Lower lobe of right lung (tissue), 2 donors: ENCODE measurements at places on chromosomes 7 and 10. TPM values are rescaled to one million over a fixed set of nuclear protein-coding genes. Genes with fewer than 3 reads are reported as not detected.

- no peak for DNase-seq
Measured at GRCh38 chr7:90900628-90901356, 304.7 kb downstream of the CDK14 start.

DNA sequence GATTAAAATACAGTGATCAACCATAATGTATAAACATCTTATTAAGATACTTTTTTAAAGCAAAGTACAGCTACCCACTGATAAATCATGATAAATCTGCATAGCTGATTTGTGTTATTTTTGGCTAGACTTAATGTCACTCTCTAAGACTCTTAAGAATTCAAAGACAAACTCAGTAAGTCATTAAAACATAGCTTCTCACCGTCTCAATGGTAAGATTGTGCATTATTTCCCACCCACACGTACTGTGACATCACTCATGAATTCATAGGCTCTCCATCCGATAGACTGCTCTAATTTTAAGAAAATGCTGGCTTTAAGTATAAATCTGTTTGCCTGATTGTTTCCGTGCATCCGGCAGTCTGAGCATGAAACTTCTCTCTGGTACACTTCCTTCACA is 266.1 kb downstream of the GLI3 start:
- DNase-seq, result no peak

- DNase-seq, result no peak
Measured at GRCh38 chr7:90629297-90629918, 33.3 kb downstream of the CDK14 start.

DNA sequence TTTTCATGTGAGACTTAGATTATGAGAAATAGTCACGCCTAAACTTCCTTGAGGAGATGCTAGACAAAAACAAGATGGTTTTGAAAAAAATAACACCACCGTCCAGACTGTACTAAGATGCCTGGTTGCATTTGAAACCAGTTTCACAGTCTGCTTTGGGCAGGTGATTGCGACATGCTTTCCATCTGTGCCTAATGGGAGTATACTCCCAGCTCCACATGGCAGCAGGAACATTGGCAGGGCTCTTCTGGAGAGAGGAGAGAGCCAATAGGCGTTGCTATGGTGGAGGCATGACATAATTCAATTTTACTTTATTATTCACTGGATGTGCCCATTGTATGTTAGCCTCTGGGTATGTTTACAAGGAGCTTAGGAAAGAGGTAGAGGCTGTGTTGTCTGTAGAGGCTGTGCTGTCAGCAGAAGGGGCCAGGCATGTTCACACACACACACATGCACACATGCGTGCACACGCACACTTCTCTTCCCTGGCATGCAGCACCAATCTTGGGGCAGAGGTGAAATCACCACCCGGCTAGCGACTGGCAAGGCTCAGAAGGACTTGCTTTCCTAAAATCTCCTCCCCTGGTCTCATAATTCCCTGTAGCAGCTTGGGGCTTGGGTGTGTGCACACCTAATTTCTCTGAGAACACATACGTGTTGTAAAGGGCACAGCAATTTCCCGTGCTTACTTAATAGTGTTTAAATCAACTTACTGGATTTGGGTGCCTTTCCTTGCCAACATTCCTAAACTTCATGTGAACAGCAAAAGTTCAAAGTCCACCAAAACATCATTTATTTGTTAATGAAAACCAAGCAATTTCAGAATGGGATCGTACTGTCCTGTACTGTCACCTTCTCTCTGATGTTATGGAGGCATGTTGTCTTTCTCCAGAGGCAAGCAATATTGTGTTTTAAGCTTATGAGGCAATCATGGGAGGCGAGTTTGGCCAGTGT is 162.1 kb downstream of the TCF7L2 start:
- no peak for DNase-seq

GRCh38 chr10:122657729-122658128 is 41.9 kb downstream of the C10orf120 start:
- DNase-seq, result no peak

DNA sequence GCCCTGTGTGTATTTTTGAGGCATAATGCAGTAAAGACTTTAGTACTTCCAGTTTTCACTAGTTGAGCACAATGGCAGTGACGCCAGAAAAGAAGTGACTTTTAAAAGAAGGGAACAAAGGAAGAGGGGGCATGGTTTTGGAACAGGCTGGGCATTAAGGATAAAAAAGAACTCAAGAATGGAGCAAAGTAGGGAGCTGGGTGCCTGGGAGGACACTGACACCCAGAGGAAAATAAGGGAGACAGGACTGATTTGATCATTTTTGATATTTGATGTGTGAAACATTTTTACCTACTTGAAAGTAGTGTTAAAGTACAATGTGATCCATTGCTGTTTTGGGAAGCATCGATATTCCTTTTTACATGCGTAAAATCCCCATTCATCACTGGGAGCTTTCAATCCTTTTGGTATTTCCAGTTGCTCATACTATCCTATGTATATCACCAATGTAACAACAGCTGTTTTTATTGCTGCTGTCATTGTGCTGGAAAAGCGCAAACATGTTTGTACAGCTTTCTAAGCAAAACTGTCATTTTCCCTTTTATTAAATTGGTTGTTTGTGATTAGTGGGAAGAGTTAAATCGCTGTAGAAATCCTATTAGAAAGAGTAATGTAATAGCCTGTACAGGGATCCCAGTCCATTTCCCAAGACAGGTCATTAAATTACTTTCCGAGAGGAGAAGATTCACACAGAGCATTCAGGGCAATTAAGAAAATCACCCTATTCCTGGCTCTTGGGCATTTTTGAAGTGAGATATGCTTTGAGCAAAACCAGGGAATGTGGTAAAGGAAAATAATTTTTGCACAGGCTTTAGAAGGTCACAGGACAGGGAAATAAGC is 85.2 kb downstream of the ADAM12 start:
- DNase-seq, result no peak

GRCh38 chr7:140229101-140229525 is 52.3 kb upstream of the KDM7A start:
- no peak for DNase-seq

FKBP6 gene
- 0.47 TPM for total RNA-seq

GRCh38 chr7:105006367-105007136 is 7.5 kb upstream of the KMT2E start:
- DNase-seq, result no peak

NXPH1 gene
- not detected for total RNA-seq

HMX3 gene
- not detected for total RNA-seq

DNA sequence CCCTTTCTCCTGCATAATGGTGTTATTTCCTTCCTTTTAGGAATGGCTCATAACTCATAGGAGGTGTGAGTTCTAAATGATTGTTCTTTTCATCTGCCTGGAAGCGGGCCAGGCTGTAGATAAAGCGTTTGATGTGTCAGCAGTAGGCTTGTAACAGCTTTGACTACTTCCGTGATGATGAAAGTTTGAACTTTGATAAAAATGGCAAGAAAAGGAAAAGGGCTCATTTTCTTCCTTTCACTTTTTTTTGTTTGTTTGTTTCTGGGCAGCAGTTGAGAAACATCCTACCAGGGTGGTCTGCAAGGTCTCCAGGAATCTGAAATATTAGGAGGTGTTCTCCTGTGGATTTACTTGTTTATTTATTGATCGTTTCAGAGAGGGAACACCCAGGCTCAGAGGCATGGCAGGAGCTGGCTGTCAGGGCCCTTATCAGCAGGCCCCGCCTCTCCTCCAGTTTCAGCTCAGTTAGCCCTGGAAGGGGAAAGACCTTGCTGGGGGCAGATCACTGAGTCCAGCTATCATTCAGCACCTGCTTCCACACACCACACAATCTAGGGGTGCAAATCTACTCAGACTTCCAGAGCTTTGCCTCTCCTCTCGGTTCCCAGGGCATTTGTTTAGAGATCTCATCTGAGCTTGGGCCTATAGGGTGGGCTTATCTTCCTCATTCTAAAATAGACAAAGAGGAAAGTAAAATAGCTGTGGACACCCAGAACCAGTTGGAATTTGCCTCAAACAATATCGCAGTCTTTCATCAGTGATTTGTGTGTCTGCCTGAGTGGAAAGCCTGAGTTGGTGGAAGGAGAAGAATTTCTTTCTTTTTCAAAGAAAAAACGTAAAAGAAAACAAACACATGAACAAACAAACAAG is 130.9 kb downstream of the BMPER start:
- DNase-seq, result no peak

DNA sequence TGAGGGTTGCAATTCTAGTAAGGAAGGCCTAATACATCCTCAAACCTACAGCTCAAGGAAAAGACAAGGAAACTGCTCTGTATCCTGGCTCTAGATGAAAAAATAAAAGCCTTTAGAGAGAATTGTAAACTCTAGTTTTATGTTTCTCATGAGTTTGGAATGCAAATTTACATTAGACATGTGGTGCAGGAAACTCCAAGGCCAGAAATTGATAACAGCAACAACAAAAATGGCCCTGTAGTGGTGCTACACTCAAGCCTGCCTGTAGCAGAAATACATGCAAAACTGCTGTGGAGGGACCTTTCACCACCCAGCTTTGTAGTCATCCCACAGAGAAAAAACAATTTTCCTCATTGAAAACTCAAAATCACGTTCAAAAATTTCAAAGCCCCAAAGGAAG is 546.7 kb upstream of the LRRN3 start:
- DNase-seq, result no peak

DNA sequence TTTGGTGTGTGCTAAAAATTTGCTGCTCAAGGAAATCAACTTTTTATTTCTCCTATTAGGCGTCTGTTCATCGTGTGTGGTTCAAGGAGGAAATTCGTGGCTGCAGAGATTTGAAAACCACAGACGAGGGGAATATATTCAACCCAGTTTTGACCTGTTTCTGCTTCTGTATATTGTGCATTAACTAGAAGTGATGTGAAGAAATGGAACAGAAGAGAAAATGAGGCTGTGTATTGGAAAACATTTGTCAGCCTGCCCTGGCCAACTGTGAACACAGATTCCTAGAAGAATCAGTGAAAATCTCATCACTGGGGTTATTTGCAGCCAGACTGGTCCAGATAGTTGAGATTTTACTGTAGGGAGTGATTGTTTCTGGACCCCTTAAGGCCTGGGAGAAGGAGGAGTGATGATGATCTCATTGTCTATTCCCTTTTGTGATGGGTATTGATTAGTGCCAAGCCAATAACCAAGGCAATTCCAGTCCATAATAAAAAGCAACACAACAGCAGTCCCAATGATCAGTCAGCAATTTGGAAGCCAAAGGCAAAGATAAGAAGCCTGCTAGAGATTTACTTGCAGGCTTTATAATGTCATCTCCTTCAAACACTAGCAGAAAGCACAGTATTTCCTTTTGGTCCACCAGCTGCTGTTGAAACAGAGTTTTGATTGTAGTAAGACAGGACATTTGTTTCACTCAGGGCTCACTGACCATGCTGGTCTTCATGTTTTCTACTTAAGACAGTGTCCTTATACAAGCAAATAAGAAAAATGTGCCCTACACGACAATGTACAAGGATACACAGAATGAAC is 339.4 kb downstream of the PRPF18 start:
- DNase-seq, result no peak

UBE2H gene
- total RNA-seq, result 76.7 TPM

DNA sequence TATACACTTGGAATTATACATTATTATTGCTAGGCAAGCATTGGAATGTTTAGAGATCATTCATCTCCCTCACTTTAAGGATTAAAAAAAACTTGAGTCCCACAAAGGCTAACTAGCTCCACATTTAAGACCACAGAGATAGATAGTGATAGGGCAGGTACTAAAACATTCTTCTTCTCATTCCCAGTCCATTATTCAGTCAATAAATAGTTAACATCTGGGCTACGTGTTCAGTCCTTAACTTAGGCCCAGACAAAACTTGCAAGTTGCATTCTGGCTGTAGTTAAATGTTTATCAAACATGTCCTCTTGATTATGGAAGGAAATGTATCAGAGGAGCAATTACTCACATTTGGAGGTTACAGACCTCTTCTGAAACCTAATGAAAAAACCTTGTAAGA is 2.4 kb downstream of the GNG11 start:
- DNase-seq, result no peak

DNA sequence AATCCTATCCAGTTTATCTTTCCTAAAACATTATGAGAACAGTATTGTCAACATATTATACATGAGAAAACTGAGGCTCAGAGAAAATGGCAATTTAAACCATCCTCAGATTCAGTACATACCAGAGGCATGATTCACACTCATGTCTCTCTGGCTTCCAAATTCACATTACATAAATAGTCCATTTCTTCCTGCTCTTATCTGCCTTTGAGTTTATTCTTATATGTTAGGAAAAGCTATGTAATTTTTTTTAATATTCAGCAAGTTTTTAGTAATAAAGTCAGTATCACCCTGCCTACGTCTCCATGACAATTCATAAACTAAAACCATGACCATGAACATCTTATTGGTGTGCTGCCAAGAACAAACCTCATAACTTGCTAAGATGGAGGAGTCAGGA is 1260.2 kb upstream of the SORCS1 start:
- DNase-seq, result no peak

GRCh38 chr7:155360495-155361345 is 63.0 kb downstream of the INSIG1 start:
- DNase-seq, result peak; percentile 36

- no peak for DNase-seq
Measured at GRCh38 chr7:17716816-17717215, 223.5 kb downstream of the SNX13 start.
